Activated T-helper 9 cell treated with anti-CD3 and anti-CD28 coated beads, Interleukin-2, amount 50 U/mL, for 16 hours (primary cell): ENCODE measurements at places on chromosomes 5 and 9.

- no peak for DNase-seq
Observed at GRCh38 chr5:158499075-158499891, 600.4 kb downstream of the EBF1 start.

GRCh38 chr5:150512368-150512747 is 4.4 kb downstream of the NDST1 start:
- DNase-seq, result no peak

- DNase-seq, result no peak
Observed at GRCh38 chr5:102865510-102866236, 110.6 kb downstream of the PAM start.

DNA sequence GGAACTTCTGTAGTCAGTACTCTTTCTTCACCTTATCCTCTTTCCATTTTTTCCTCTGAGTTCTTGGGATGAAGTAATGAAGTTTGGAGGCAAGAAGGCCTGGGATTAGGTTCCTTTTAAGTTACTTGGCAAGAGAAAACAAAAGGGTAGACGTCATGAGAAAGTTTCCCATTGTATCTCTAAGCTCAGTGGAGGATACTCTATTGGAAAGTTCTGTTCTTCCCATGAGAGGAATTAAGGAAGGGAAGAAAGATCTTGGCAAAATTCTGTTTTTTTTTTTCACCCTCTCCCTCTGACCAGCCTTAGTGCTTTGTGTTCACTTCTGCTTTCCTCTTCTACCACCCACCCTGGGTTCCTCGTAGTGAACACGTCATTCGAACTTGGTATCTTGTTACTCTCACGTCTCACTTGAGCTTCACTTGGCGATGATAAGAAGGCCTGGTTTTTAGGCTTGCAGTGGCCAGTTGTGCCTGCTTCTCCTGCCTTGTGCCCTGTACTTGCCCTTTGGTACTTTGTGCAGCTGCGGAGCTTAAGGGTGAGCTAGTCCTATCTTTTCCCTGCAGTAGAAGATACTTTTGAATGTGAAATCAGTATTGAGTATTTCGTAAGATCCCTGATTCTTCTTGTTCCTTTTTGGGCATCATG is 67.0 kb downstream of the ARHGAP26 start:
- no peak for DNase-seq

- DNase-seq, result no peak
Observed at GRCh38 chr9:16515207-16515606, 355.3 kb downstream of the BNC2 start.

GRCh38 chr5:38193015-38193581 is 65.3 kb upstream of the EGFLAM start:
- peak; percentile 15 for DNase-seq

- no peak for DNase-seq
Observed at GRCh38 chr5:171495122-171495700, 75.8 kb downstream of the FGF18 start.

DNA sequence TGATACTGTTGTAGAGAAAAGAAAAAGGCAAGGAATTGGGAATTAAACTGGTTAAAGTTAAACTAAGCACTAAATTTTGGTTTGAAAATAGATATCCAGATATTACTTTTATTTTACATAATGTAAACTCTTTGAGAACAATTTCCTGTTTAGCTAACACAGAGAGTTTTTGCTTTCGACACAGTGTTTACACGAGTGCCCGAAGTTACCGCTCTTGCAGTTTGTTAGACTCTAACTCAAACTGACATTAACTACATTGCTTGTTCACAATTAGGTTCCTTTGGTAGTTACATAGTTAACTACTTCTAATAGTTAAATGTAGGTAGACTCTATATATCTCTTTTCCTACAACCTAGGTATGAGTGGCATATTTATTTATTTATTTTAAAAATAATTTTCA is 117.1 kb upstream of the CHD1 start:
- no peak for DNase-seq

GRCh38 chr5:6859023-6859422 is 145.8 kb downstream of the TENT4A start:
- DNase-seq, result no peak

- no peak for DNase-seq
Observed at GRCh38 chr5:39319395-39319794, 44.9 kb downstream of the C9 start.

DNA sequence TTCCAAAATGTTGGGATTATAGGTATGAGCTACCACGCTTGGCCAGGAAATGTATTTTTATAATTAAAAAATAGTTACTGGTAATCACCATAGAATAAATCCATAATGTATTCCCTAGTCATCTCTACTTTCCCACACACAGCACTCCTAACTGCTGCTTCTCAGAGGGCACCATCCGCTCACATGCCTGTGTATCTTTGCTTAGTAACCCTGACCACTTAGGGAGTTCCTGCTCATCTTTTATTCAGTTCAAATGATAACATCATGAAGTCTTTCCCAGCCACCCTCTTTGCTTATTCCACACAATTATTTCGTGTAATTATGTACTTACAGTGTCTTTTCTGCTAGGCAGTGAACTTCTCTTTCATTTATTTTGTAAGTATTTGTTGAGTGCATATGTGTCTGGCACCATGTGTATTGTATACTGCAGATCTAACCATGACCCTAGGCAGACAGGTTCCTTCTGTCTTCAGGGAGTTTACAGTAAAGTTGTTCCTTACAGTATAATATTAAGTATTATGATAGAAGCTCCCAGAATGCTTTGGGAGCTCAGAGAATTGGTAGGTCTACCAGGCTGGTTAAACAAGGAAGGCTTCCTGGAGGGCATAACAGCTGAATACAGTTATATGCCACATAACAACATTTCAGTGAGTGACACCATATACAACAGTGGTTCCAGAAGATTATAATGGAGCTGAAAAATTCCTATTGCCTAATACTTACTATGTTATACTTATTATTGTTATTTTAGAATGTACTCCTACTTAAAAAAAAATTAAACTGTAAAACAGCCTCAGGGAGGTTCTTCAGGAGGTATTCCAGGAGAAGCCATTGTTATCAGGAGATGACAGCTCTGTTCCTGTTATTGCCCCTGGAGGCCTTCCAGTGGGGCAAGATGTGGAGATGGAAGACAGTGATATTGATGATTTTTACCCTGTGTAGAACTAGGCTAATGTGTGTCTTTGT is 39.2 kb downstream of the DCAF10 start:
- DNase-seq, result no peak

GRCh38 chr9:116461632-116462031 is 225.5 kb upstream of the TRIM32 start:
- no peak for DNase-seq

GRCh38 chr5:153900703-153901395 is 137.9 kb downstream of the FAM114A2 start:
- no peak for DNase-seq

DNA sequence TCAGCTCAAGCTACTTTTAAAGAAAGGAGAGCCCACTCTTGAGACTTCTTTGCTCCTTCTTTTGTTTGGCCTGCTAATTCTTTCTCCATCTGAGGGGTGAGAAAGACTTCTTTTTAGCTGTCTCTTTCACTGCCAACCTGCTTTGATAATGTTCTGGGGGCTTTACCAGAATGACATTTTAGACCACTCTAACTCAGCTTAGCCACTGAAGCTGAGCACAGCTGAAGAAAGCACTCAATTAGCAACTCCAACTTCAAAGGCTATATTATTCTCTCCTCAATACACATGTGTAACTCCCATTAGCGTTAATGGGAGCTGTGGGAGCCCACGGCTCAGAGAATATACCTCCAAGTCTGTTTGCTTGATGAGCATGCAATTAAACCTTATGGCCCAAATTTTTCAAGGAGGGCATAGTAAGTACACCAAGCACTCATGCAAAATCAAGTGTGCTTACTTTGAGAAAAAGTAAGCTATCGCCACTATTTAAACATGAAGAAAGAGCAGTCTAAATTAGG is 815.4 kb upstream of the DMAC1 start:
- no peak for DNase-seq
